H54 (cell line): ENCODE measurements at places on chromosomes 12 and 14.

DNA sequence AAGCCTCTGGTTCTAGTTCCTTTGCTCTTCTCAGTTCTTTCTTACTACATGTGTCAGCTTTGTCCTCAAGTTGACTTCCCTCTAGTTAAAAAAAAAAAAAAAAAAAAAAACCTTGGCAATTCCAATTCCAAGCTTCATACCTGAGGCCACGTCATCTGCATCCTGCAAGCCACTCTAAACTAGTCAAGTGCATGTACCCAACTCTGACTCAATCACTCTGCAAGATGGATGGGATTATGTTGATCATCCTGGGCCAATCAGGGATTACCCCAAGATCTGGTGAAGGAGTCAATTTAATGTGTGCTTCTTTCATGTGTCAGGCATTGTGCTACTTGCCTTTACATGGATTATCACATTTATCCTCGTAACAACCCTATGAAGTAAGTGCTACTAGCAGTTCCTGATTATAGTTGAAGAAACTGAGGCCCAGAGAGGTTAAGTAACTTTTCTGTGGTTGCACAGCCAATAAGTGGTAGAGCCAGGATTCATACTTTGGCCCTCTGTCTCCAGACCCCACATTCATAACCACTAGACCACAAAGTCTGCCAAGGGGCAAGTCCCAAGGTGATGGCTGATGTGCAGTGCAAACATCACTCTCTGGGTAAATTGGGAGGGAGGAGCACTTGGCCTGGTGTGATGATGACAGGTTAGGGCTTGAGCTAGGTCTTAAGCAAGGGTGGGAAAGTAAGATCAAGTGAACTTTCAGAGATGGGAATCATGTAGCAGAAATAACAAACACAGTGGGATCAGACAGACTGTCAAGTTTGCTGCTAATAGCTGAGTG, 17.3 kb upstream of the CCND2 start:
- DNase-seq = no peak

DNA sequence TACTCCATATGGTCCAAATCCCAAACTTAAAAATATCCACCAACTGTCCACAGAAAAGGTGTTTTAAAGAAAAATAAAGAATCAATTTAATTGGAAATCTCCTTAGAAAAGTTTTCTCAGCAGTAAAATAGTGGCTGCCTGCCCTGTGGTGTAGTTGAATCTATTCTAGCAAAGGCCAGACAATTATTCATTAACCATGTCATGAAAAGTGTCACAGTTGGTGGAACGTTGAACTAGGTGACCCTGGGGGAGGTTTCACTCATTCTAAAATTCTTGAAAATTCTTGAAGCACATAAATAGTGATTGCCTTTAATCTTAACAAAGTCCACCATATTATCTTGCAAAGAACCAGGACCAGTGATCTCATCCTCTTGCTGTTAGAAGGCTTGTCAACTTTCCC, 78.4 kb upstream of the GZMB start:
- DNase-seq = no peak

- DNase-seq = no peak
Observed at GRCh38 chr12:15620741-15621539, 168.2 kb downstream of the EPS8 start.

GRCh38 chr12:77070800-77071449, 5.6 kb upstream of the E2F7 start:
- DNase-seq = no peak

DNA sequence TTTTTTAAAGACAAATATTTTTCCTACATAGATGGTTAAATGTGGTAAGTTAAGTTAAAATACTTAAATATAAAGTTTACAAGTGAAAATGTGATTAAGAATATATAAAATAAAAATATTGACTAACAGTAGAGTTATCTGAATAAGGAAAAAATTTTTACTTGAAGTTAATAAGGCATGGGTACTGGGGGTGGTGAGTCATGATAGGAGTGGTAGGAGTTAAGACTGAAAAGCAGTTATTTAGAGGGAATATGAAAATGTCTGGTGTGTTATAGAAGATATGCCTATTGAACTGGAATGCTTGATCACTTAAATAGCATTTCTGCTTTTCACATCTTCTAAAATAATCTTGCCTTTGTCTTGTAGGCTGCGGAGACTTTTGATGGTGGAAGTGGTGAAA, 68.7 kb downstream of the CCDC91 start:
- no peak for DNase-seq

- no peak for DNase-seq
Observed at GRCh38 chr12:69431591-69432222, 38.5 kb upstream of the FRS2 start.
